ENCODE measurements at places on chromosomes 1 and 21.

GRCh38 chr1:3243304-3243703 lies 174.3 kb downstream of the PRDM16 start:
- no peak for DNase-seq

GRCh38 chr1:25246600-25247023 lies 642 bp downstream of the RSRP1 start:
- no peak for DNase-seq

GRCh38 chr1:70364439-70364838 lies 9.9 kb upstream of the ANKRD13C start:
- no peak for DNase-seq

DNA sequence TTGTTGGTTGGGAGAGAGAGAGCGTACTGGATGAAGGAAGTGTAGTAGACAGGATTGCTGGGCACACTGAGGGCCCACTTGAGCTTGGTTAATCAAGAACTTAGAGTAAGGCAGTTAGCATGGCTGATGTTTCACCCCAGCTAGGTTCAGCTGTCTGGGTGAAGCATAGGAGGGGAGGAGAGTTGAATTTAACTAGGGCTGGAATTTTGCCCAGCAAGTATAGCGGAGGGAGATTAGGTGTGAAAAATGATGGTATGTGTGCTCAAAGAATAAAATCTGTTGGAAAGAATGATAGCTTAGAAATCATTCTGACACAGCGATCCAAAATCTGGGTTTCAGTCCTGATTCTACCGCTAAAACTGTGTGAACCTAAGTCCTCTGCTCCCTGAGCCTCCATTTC lies 461.5 kb upstream of the PROX1 start:
- DNase-seq: no peak

DNA sequence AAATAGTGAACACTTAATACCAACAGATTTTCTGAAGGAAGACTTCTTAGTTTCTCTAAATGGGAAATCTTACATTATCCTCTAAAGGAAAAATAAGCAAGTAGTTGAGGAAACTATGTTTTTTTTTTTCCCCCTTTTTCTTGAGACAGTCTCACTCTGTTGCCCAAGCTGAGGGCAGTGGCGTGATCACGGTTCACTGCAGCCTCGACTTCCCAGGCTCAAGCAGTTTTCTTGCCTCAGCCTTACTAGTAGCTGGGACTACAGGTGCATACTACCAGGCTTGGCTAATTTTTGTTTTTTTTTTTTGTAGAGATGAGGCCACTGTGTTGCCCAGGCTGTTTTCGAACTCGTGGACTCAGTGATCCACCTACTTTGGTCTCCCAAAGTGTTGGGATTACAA lies 3.9 kb downstream of the MTR start:
- DNase-seq: no peak

- no peak for DNase-seq
Measured at GRCh38 chr1:174815474-174815908, 184.3 kb upstream of the CACYBP start.

- no peak for DNase-seq
Measured at GRCh38 chr1:154629061-154629674, 21.2 kb upstream of the ADAR start.

DNA sequence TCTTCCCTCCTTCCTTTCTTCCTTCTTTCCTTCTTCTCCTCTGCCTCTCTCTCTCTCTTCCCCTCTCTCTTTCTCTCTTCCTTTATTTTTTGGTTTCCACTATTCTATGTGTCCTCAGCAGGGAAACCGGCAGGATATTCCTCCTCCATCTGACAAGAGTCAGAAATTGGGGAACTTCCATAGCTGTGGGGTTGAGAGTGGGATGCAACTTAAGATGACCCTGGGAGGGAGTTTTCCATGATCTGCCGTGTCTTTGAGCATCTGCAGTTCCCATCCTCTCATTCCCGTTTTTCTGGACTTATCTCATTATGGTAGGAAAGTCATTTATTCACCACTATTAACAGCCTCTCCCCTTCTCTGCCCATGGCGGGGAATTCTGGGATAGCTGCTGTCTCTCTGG lies 98.6 kb downstream of the NMNAT2 start:
- no peak for DNase-seq

DNA sequence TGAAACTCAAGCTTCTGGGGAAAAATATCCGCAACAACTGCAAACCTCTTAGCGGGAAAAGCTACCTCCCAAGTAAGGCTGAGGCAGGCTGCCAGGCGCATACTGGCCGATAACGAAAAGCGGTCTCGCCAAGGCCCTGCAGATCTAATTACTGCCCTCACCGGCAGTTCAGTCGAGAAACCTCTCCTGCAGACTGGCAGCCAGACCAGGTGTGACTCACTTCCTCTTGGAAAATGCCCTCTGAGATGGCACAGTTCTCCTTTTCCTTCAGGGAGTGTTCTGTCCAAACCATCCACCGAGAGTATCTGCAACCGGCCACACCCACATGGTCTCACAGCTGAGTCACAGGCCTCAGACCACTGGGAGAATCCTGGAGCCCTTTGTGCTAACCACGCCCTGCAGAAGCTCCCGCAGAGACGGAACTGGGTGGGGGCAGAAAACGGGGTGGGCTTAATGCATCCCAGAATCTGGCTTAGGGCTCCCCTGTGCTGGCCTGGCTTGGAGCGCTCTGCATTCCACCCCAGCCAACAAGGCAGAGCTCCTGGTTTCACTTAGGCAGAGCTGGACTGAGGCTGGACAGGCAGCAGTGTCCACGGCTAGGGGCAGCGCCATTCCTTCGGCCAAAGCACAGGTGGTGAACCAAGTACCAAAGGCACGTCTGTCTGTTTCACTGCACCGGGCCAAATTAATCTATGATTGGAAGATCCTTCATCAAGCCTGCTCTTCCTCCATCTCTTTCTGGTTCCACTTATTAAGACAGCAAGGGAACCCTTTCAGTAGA lies 1.2 kb downstream of the S100A10 start:
- no peak for DNase-seq

- no peak for DNase-seq
Measured at GRCh38 chr1:183827801-183828200, 22.9 kb downstream of the RGL1 start.

GRCh38 chr1:203354246-203354645 lies 3.3 kb upstream of the FMOD start:
- no peak for DNase-seq

GRCh38 chr21:18759267-18759666 lies 355.7 kb upstream of the TMPRSS15 start:
- DNase-seq: no peak

- no peak for DNase-seq
Measured at GRCh38 chr1:20988943-20989342, 187.8 kb downstream of the EIF4G3 start.

DNA sequence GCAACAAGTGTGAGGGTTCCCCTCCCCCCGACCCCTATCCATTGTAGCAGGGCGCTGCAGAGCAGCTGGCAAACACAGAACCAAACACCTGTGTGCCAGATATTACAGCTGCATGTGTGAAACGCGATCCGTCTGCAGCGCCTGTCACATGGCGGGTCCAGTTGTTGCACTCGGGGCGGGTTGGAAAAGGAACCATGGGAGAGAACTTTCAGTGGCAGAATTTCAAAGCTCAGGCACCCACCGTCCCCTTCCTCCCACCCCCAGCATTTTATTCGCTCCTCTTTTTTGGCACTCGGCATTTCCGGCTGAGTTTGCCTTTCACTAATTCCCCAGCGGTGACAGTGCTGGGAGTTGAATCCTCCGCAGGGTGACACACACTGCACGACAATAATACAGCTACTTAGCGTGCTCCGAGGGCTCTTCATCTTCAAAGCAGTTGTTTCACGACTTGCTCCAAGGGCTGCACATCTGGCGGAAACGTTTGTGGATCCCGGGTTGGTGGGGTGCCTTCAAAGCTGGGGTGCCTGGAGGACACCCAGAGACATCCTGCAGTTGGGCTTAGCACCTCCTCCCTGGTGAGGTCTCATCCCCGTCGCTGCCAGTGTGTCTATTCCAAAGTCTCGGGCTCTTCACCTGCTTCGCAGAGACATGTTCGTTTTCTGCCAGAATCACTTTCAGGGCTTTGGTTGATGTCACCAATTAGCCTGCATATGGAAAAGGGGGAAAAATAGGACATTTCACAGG lies 180.7 kb downstream of the ZBTB18 start:
- no peak for DNase-seq

Data from stimulated activated CD8-positive, alpha-beta memory T cell treated with anti-CD3 and anti-CD28 coated beads, Interleukin-7, amount 100 ng/mL, for 48 hours (primary cell).